Cerebellum (tissue), 4 donors: ENCODE measurements at places on chromosomes 2 and 18. TPM values are rescaled to one million over a fixed set of nuclear protein-coding genes. Genes with fewer than 3 reads are reported as not detected.

The HOXD8 gene
- not detected for total RNA-seq

The HOXD11 gene
- total RNA-seq, result not detected

The MBD1 gene
- 57.1 TPM for total RNA-seq

The TMEM37 gene
- total RNA-seq, result 0.54 TPM

The BCL11A gene
- total RNA-seq, result 128 TPM

The GPD2 gene
- 62.2 TPM for total RNA-seq

The SRSF7 gene
- total RNA-seq, result 109 TPM

DNA sequence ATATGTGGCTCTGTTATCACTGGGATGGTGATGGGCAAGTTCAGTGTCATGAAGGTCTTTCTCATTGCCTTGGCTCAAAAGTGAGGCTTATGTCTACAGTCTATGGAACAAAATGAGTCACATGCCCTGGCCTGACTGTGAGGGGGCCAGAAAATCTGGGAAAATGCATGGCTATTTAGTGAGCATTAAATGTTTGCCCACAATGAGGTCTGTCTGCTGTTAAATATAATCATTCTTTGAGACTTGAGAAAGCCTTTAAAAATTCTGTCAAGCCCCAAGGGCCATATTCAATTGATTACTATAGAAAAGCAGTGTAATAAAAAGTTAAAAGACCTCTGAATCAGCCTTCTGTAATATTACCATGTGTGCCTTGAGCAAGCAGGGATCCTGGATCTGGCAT lies 5.5 kb upstream of the RNF144A start:
- DNase-seq, result no peak

- DNase-seq, result no peak
These were observed 97.9 kb downstream of the COL3A1 start for GRCh38 chr2:189072036-189072435.

- DNase-seq, result no peak
These were observed 27.8 kb downstream of the CACNB4 start for GRCh38 chr2:152071092-152071491.

DNA sequence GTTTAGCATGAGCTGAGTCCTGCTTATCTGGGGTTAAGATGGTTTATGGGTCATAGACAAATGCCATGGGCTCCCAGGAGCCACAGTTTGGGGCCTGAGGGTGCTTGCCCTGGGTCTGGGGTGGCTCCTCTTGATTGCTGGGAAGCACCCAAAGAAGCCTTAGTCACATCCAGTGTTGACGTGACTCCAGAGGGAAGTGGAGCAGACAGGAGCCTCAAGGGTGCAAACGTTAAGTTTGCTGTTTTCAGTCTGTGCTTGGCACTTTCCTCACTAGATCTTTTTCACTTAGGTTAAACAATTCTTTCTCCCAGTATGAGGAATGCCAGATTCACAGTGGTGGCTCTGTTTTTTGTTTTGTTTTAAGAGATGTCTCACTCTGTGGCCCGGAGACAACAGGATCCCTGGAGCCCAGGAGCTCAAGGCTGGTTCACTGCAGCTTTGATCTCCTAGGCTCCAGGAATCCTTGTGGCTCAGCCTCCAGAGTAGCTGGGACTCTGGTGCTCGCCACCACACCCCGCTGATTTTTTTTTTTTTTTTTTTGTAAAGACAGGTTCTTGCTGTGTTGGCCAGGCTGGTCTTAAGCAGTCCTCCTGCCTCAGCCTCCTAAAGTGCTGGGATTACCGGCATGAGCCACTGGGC lies 251.3 kb downstream of the FAM210A start:
- DNase-seq, result no peak

- DNase-seq, result no peak
These were observed 256.7 kb upstream of the FN1 start for GRCh38 chr2:215692387-215693079.

GRCh38 chr2:32482471-32482870 lies 125.6 kb downstream of the BIRC6 start:
- DNase-seq, result no peak

DNA sequence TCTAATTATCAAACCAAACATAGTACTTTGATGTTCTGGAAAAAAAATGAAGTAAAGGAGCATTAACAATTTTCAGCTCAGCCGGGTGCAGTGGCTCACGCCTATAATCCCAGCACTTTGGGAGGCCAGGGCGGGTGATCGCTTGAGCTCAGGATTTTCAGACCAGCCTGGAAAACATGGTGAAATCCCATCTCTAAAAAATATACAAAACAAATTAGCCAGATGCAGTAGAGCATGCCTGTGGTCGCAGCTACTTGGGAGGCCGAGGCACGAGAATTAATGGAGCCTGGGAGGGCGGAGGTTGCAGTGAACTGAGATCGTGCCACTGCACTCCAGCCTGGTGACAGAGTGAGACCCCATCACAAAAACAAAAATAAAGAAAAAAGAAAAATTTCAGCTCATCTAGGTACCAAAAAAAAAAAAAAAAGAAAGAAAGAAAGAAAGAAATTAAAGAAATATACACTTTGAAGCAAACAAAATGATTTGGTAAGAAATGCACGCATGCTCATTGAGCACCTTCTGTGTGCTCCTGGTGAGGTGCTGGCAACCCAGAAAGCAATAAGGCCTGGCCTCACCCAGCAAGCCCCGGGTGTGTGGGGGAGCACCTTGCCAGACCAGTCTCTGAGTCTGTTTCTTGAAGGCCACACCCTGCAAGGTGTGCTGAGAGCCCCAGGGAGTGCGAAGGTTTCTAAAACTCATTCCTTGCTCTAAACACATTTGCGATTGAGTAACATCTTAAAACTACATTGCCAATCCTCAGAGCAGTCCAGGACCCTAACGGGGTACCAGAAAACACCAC lies 133.5 kb downstream of the TFCP2L1 start:
- DNase-seq, result no peak

GRCh38 chr18:31407649-31408048 lies 31.1 kb downstream of the DSG4 start:
- DNase-seq, result no peak

DNA sequence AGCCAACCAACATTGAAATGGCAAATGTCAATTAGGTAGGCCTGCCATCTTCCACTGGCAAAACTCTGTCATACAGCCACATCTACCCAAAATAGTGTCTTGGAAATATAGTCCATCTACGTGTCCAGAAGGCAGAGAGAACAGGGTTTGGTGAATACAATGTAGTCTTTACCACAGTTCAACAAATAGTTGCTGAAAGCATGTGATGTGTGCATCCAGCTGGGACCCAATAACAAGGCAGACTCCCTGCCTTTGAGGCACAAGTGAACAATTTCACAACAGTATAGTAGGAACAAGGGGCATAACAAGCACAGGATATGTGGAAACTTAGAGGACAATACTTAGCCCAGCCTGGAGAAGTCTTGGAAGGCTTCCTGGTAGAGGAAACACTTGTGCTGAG lies 72.6 kb downstream of the EVA1A start:
- DNase-seq, result no peak

GRCh38 chr2:38384338-38384737 lies 7.3 kb upstream of the ATL2 start:
- DNase-seq, result no peak

DNA sequence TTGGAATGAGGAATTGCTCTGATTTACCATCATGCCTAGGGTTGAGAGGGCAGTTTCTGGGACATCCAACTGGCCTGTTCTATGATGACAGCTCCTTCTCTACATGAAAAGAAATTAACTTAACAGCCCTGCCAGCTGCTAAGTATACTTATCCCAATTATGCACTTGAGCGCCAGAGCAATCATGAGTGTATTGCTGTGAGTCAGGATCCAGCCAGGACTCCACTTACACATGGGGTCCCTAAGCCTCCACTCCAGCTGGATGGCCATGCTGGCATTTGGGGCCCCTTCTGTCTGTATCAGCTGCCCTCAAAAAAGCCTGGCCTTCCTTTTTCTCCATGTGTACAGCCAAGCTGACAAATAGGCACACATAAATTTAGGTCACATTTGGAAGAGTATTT lies 481.9 kb downstream of the TMX3 start:
- no peak for DNase-seq
